Stimulated activated CD4-positive, alpha-beta T cell treated with anti-CD3 and anti-CD28 coated beads, Interleukin-1b, Interleukin-23, amount 100 ng/mL, for 1 hour (primary cell): ENCODE measurements at places on chromosomes 1 and 21.

DNA sequence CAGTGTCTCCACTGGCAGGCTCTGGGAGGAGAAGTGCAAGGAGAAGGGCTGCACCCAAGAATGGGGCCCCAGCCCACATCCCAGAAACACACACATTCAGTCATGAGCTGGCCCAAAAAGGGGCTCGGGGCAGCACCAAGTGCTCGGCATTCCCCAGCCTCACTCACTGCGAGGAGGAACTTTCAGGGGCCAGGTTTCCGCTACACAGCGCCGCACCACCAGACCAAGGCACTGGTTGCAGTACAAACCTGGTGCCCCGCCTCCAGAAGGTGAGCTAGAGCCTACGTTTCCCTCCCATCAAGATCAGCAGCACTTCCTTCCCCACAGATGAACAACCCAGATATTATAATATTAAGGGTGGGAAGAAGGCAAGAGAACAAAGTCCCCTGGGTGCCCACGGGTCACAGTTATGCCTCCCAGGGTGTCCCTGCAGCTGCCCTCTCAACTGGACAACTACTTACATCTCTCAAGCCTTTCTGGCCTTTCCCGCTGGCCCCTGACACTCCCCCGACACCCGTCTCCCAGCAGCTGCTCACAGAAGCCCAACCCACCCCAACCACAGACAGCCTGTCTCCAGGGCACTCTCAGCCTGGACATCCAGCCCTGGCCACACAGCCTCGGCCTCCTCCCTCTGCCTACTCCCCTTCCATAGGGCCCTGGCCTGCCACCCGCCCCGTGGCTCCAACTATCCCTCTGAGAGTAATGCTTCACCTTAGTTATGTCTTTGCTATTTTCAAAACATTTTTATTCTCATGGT lies 3.8 kb downstream of the PBXIP1 start:
- peak; percentile 44 for DNase-seq

- no peak for DNase-seq
Measured at GRCh38 chr1:221264848-221265247, 385.6 kb downstream of the HLX start.

DNA sequence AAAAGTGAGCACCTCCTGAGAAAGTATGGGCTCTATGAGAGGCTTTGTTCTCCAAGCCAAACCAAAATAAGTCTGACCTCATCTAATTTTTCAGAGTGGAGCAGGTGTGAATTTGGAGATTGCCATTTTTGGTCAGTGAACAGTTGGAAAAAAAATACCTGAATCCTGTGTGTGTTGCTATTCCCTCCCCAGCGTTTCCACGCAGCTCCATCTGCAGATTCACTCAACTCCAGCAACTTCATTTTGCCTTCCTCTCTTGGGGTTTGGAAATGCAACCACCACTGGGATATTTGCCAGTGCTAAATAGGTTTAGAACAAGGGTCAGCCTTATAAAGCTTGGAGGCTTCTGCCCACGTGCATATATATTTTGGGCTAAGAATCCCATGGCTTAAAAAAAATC lies 11.2 kb downstream of the CASQ2 start:
- DNase-seq, result no peak

- no peak for DNase-seq
Measured at GRCh38 chr1:69081668-69082067, 486.1 kb upstream of the LRRC7 start.

DNA sequence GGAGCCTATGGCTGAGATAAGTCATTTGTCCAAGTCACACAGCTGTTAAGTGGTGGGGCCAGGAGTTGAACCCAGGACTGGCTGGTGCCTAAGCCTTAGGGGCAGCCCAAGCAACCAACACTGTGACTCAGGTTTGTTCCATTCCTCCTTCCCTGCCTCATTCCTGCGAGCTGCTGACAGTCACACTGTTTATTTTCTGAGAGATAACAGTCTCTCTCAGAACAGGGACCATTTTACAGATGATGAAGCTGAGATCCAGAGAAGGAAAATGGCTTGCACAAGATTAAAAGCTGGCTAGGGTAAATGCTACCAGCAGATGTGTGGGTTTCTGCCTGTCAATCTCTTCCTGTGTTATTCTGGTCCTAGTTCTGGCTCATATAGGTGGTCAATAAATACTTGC lies 24.3 kb upstream of the TCEA3 start:
- no peak for DNase-seq

GRCh38 chr1:155474146-155474545 lies 88.5 kb downstream of the ASH1L start:
- no peak for DNase-seq

DNA sequence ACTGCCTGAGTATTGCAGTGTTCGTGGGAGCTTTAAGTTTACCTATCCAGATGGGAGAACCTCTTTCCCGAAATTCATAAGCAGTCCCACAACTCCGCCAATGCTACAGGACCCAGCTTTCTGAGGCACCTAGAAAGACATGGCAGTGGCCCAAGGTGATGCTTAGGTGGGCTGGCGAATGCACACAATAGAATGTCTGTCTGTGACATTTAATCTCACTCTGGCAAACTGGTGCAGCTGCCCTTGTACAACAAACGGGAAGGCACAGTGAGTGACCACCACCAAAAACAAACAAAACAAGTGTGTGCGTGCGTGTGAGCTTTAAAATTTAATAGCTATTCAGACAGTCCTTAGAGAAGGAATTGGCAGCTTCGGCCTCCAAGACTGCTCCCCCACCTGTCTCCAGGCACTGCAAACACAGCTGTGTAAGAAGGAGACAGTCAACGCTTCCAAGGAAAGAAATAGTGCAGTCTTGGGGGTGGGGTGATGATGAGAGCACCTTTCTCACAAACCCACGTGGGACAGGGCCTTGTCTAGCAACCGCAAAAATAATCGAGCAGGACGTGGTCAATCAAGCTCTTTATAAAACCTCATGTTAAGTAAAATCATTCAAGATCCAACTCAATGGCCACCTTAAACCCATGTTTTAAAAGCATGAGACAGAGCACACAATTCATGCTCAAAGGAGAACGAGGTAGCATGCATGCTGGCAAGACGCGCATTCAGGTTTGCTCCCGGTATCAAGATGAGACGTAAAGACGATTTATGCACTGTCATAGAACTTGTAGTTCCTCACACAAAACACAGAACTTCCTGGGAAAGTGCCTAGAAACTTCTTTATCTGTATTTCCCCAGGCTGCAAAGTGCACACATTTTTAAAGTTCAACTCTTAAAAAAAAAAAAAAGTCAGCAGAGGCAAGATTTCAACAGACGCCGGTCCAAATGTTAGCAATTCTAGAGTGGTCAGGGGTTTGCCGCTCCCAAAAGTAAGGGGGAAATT lies 84.1 kb downstream of the TM2D1 start:
- no peak for DNase-seq

- no peak for DNase-seq
Measured at GRCh38 chr1:180863158-180863775, 49.4 kb upstream of the KIAA1614 start.

GRCh38 chr1:220707160-220707559 lies 17.0 kb downstream of the C1orf115 start:
- no peak for DNase-seq

GRCh38 chr21:45439901-45440461 lies 35.0 kb downstream of the COL18A1 start:
- no peak for DNase-seq

- DNase-seq, result no peak
Measured at GRCh38 chr1:8474369-8474768, 156.5 kb downstream of the SLC45A1 start.

GRCh38 chr1:27430903-27431600 lies 38.6 kb downstream of the GPR3 start:
- DNase-seq, result no peak

DNA sequence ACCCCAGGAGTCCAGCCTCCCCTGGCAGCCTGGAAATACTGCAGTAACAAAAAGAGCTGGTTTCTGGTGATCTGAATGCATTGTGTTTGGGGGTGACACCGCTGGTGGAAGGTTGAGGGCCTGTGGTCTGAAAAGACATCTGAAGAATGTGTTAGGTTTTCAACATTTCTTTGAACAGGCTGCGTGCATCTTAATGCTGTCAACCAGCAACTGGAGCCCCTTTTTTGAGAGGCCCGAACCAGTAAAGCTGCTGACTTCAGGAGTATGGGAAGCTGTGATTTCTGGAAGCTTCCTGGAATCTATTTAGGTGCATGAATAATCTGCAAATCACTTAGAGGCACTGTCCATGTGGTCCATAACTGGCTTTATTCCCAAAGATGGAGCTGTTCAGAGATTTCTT lies 17.0 kb downstream of the ATP5PO start:
- DNase-seq, result no peak

GRCh38 chr1:202615501-202616354 lies 94.5 kb downstream of the SYT2 start:
- DNase-seq, result no peak

DNA sequence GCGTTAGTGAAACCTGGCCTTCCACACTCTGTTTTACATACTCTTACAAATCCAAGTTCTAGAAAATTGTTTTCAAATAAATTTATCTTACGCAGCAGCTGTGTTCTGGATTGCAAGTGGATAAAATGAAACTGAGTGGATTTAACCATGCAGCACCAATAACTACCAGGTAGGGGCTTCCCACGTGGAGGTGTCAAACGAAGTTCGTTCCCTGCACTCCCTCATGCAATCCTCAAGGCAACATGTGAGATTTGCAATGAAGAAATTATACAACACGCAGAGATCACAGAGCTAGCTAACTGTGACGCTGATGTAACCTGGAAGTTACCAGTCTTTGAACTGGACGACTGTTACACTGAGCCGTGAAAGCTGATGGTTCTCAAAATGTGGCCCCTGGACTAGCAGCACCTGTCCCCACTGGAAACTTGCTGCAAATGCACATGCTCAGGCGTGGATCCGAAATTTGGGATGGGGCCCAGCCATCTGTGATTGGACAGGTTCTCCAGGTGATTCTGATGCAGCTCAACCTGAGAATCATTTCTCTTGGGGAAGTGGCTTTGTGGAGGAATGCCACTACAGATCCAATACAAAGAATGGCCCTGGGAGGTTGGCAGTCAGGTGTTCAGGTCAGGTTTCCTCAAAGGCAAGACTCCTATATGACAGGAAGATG lies 36.3 kb downstream of the RSPH1 start:
- DNase-seq, result no peak

- DNase-seq, result no peak
Measured at GRCh38 chr1:230935852-230936251, 42.8 kb downstream of the TTC13 start.

- DNase-seq, result no peak
Measured at GRCh38 chr1:193157360-193157759, 29.1 kb downstream of the B3GALT2 start.

- DNase-seq, result no peak
Measured at GRCh38 chr1:245264226-245264625, 109.4 kb downstream of the KIF26B start.

- DNase-seq, result no peak
Measured at GRCh38 chr1:203035111-203036000, 9.1 kb downstream of the PPFIA4 start.
